ENCODE measurements at places on chromosomes 4 and X.

GRCh38 chrX:12370497-12370986 lies 232.3 kb downstream of the FRMPD4 start:
- no peak for DNase-seq

GRCh38 chr4:67393007-67393406 lies 152.3 kb downstream of the CENPC start:
- no peak for DNase-seq

DNA sequence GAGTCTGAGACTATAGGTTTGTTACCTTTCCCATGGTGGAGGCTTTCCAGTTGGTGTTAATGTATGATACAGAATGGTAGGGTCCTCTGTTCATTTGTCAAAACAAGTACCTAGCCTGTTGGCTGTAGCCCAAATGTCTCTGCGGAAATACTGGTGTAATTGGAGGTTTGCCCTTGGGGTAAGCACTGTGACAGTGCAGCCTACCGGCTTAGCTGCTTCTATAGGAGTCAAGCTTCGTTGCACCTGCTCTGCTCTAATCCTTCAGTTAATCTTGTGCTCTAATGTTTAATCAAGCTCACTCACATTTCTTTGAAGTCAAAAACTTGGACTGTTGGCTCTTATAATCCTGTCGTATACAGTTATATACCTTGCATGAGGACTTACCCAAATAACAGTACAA lies 203.4 kb downstream of the CCNG2 start:
- peak; percentile 58 for DNase-seq

DNA sequence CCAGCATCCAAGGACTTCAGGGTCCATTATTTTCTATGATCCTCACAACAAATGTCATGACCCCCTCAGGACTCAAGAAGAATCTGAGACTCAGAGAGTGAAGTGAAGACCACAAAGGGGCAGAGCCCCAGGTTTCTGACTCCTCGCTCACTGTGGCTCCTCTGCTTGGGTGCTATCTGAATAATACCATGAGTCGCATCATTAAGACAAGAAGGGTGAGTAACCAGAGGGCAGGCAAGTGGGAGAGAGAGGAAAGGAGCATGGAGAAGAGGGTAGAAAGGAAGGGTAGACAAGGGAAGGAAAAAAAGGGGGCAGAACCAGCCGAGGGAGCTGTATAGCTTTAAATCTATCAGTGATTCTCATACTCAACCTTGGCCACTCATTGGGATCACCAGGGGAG lies 15.5 kb upstream of the HSD17B10 start:
- DNase-seq, result no peak

DNA sequence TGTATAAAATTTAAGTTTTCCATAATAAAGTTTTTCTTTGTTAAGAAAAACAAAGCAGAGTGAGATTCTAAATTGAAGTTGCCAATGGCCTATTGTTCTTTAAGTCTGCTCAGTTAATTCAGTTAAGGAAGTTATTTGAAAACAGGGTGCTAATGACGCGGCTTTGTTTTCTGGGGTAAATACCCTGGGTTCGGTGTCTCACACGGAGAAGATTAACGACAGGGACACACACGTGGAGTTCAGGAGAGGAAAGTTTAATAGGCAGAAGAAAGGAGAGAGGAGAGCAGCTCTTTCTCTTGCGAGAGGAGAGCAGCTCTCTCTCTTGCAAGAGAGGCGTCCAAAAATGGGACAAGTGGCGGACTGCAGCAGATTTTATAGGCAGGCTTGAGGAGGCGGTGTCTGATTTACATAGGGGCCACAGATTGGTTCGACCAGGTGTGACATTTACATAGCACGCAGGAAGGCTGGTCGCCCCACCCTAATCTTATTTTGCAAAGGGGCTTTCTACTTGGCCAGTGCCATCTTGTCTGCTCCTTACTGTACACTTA lies 9.6 kb downstream of the CA5B start:
- DNase-seq, result no peak

DNA sequence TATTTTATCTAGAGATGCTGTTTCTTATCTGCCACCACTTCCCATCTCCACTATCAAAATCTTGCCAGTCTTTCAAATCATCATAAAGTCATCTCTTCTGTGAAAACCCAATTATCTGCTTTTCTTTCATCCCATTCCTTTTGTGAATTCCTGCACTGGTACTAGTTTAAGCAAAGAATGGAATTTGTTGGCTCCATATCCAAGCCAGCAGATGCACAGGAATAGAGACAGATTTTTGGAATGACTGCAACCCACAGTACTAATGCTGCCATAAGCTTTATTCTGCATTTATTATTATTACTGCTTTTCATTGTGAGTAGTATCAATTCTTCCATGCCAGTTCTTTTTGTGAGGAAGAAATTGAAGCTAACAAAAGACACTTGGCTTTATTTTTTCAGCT lies 616.7 kb downstream of the RAPGEF2 start:
- no peak for DNase-seq

- DNase-seq, result no peak
Observed at GRCh38 chr4:89196056-89196674, 84.8 kb downstream of the TIGD2 start.

- DNase-seq, result no peak
Observed at GRCh38 chrX:530726-531610, 99.6 kb upstream of the SHOX start.

- DNase-seq, result no peak
Observed at GRCh38 chr4:154164931-154165839, 326.4 kb downstream of the DCHS2 start.

- DNase-seq, result no peak
Observed at GRCh38 chr4:74764119-74764518, 30.2 kb downstream of the BTC start.

DNA sequence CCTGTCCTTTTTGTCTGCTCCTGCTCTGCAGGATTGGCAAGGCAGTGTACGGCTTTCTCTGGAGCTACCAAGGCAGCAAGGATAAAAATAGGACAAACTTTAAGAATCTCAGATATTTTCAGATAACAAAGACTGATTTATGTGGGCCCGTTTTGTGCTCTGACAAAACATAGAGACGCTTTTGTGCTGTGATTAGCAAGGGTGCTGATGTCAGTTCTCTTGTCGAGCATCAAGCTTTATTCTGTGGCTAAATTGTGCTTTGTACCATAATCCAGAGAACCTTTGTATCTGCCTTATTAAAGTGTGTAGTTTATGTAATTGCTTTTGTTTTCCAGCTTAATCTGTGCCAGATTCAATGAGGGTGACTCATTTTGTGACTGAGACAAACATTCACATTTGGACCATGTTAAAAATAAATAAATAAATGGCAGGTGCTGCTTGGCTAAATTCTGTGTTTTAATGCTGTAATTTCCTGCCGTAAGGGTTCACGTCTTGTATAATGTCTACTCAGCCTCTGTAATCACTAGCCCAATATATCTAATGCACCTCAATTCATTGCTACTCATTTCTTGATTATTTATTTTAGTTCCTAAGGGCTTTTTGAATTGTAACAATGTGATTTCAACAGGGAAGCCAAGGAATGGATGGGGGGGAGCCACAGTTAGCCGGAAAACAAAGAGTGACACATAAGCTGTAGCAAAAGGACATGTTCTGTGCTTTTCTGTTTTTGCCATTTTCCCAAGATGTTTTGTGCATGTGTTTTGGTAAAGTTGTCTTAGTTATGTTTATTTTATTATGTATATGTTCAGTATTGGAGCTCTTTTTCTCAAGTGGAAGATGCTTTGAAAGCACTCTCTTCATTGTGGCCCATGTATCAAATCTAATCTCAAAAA lies 75.1 kb downstream of the GAB1 start:
- DNase-seq, result no peak

GRCh38 chr4:60911127-60911526 lies 289.0 kb upstream of the ADGRL3 start:
- DNase-seq, result no peak

DNA sequence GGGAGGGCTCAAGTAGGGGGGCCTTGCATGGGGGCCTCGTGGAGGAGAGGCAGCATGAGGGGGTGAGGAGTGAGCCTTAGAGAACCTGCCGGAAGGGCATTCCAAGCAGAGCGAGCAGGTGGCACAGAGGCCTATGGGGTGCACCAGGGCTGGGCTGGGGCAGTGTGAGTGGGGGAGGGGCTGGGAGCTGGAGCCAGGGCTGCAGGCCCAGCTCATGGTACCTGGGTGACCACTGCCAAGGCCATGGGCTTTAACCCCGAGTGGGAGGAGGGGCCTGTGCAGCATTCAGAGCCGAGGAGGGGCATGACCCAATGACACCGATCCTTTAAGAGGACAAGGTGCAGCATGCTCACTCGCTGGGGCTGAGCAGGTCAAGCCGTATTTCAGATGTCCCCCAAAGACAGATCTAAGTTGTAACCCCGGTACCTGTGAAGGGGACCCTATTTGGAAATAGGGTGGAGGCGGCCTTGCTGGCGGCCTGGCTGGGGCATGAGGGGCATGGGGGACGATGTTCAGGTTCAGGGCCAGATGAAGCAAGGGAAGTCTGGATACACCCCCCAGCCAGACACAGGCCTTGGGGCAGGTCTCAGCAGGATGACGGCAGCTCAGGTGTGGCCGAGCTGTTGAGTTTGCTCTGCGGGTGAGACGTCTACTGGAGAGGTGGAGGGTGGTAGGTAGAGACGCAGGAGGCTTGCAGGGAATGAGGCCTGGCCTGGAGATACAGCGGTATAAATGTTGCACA lies 137.0 kb downstream of the CPZ start:
- DNase-seq, result no peak

All from D721Med (cell line).